H7 (cell line): ENCODE measurements at places on chromosomes 2 and 18. TPM values are rescaled to one million over a fixed set of nuclear protein-coding genes. Genes with fewer than 3 reads are reported as not detected.
A peak's percentile ranks its signal among the peaks of the same experiment; 100 is the strongest.

NOSTRIN gene
- total RNA-seq, result not detected in 2 replicates

ZBTB7C gene
- total RNA-seq, result 0.15 and 0.38 TPM in 2 replicates

DNA sequence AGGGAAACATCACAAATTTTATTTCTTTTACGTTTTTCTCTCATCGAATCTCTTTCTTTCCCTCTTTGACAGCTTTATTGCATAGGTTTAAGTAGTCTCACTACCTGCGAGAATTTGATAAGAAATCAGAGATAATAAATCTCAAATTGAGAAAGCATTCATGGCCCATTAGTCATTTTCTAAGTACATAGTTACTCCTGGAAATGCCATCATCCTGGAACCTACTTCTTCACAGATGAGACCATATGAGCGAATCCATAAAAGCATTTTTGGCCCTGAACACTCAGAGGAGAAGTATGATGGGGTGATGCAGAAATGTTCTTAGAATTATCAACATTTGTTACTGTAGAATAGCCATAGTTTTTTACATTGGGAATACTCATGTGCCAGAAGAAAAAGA is 138.0 kb upstream of the ARHGAP28 start:
- no peak for DNase-seq

DNA sequence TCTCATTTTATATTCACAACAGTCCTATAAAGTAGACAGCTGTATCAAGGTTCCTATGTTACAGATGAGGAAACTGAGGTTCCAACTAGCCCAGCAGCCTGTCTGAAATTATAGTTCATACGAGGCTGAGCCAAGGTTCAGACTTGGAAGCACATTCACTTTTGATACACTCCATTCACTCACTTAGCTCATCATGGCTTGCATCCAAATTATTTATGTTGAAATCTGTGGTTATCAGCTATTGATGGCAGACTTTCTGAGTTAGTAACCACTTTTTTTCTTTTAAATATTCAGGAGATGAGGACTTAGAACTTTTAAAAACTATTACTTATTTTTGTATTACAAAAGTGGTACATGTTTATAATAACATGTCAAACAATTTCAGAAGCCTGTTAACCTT is 188.2 kb downstream of the MTX2 start:
- no peak for DNase-seq

GRCh38 chr2:133109772-133110171 is 439.8 kb upstream of the LYPD1 start:
- DNase-seq, result no peak

GRCh38 chr2:237500681-237501424 is 13.8 kb downstream of the MLPH start:
- DNase-seq, result no peak

DNA sequence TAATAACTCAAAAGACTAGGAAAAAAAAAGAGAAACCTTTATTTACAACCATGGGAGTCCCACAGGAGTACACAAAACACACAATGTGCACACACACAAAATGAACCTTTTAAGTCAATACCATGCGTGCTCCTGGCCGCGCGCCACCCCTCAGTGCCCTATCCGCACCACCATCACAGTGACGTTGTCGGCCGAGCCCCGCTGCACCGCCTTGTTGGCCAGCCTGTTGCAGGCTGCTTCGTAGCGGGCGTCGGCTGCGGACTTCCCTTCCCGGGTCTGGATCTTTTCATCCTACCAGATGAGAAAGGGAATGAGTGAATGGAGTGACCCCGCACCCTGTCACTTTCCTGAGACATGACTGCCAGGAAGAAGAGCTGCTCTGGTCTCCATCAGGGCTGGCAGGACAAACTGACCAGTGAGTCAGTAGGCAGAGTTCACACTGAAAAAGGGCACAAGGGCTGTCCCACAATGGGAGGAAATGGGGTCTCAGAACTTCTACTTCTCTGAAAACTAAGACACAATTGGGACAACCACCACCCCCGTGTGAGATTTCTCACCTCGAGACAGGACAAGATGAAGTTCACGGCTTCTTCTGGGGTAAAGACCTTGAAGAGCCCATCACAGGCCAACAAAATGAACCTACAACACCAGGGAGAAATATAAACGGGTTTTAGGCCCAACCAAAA is 11.8 kb downstream of the ERFE start:
- no peak for DNase-seq

CCDC141 gene
- 0.37 and 1.2 TPM in 2 replicates for total RNA-seq

DNA sequence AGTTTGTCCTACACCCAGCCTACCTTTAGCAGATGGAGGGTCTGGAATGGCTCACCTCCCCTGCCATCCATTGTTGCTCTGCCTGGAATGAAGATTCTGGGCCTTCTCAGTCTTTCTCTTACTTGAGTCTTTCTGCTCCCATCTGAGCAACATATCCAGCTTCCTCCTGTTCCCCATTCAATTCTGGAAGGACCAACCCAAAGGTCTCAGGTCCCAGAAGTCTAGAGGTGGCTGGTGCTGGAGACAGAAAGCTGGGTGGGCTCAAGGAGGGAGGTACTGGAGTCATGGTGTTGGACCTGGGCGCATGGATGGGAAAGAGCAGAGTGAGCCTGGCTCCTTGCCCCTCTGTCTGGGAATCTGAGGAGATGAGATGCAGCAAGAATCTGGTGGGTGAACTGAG is 93.5 kb upstream of the SIX3 start:
- no peak for DNase-seq

DNA sequence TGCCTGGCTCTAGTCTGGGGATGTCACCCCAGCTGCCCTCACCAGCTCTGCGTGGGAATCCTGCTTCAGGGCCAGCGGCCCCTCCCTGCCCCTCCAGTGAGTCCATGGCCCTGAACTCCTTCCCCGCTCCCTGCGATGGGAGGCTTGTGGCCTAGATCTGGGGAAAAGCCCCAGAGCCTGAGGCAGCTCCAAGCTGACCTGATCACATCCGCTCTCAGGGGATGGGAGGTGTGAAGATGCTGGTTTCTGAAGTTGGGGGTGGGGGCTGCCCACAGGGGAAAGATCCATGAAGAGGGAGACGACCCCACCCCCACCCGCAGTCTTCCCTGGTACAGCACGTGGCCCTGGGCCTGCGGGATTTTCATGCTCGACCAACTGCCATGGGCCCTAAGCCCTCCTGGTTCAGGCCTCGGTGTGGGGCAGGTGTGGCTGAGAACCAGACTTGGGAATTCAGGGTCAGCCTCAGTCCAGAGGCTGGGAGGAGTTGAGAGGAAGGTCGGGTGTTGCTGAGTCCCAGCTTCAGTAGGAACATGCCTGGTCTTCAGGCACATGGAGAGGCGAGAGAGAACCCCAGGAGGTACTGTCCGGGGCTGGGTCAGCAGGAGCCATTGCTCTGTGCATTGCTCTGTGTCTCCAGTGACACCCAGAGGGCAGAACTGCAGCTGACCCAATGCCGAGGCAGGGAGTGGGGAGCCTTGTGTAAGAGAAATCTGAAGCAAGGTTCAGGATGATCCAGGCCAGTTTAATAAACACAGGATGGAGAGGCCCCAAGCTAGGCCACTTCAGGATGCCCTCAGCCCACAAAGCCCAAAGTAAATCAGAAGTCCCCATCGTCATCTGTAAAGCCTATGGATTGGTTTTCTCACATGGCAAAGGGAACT is 115.1 kb downstream of the CAPN13 start:
- no peak for DNase-seq

STARD6 gene
- not detected in 2 replicates for total RNA-seq

- peak; percentile 43 for DNase-seq
Measured at GRCh38 chr2:190679813-190680591, 31.1 kb downstream of the NAB1 start.

DNA sequence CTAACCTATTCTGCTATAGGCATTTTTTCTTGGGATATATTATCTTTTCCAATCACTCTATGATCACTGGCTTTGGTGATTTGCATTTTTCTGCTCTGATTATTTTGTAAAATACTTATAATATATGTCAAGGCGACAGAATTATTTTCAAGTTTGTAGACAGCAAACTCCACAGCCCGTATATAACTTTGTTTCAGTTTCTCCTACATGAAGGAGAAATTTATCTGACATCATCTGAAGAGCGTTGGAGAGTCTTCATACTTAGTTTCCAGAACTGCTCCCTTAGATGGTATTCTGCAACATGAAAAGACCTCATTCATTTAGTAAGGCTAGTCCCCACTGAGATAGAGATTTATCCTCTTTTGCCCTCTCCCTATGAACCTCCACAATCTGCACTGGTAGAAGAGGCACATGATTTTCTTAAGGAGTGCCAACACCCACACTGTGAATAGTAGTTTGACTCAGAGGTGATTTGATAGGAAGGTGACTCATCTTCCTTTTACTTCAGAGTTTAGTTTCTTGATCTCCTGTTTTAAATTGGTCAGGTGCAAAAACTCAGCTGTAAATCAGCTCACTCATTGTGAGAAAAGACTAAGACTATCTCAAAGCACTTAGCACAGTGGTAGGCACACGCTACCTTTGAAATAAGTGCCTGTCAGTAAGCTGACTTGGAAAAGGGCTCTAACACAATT is 1848.6 kb upstream of the CELF4 start:
- no peak for DNase-seq

DNA sequence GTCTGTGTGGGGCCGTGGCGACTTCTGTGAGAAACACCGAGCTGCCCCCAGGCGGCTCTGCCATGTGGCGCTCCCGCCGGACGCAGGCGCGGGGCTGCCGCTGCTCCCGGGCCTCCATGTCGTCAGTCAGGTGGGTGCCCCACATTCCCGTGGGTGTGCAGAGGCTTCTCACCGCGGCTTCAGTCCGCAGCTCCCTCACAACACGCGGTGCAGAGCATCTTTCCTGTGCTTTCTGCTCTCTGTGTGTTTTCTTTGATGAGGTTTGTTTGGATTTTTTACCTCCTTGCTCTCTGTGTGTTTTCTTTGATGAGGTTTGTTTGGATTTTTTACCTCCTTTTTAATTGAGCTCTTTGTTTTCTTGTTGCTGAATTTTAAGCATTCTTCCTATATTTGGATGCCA is 13.0 kb downstream of the AQP12A start:
- DNase-seq, result no peak

GRCh38 chr2:54855434-54855833 is 132.0 kb downstream of the EML6 start:
- DNase-seq, result no peak

TRABD2A gene
- total RNA-seq, result 4.2 and 7.6 TPM in 2 replicates

LYPD1 gene
- total RNA-seq, result 5.7 and 7.3 TPM in 2 replicates

DNA sequence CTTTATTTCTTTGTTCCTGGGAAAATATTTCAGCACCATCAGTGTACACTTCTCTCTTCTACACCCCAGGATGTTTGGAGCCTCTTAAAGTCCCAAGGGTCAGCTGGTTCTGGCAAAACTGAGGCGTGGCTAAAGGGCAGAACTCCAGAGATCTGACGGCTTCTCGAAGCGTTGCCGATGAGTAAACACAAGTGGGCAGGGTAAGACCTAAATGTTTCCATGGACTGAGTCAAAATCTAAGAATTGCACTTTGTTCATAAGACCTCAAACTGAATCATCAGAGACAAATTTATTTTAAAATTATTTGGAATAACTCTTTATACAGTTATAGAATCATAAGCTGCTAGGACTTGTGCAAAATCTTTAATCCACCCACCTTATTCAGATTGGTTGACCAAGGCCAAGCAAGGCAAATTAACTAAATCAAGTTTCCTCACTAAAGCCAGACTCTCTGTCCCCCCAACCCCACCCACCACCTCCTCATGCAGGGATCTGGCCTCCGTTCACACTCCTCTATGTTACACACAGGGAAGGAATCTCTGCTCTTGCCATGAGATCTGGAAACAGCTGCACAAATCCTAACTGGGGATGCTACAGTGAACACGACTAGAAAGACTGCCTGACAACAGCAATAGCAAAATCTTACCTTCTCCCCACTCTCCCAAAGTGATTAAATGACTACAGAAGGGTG is 342.6 kb upstream of the KLHL29 start:
- no peak for DNase-seq

DNA sequence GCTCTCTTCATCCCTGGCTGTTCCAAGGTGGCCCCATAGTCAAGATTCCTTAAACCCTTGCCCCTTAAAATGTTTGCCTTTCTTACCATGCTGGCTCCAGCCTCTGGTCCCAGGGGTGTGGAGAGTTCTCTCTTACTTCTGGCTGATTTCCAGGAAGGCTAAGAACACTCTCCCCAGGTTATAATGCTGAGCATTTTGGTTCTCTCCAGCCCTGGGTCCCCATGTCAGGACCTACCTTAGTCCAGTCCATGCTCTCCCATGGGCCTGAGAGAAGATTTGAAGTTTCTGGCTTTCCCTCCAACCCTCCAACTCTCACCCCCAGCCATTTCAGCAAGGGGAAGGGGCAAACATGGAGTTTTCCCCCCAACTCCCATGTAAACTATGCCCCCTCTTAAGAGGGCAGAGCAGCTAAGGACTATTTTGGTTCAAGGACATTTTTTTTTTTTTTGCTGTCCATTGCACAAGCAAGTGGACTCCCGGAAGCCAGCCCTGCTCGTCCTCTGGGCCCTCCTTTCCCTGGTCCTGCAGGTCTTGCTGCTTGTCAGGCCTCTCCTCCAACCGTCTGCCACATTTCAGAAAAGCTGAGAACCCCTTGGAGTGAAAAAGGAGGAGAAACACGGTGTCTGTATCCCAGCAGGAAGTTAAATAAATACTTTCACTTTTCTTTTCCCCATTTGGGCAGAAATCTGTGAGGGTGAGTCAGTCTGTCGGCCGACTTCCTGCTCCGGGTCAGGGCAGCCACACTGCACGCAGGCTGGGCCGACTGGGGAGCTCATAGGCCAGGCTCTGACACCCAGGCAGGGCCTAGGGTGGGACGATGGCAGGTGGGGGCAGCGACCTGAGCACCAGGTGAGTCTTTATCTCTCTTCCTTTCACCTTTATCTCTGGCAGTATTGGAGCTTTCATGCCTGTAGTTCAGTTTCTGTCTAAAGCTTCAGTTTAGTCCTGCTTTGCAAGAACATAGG is at the start of gene SP140L:
Gene SP140L, plus strand, starts transcription at position 741 of the 965 bp plus-strand sequence. Its CDS starts 77 bp downstream, at position 818.
- peak; percentile 41 for DNase-seq

DNA sequence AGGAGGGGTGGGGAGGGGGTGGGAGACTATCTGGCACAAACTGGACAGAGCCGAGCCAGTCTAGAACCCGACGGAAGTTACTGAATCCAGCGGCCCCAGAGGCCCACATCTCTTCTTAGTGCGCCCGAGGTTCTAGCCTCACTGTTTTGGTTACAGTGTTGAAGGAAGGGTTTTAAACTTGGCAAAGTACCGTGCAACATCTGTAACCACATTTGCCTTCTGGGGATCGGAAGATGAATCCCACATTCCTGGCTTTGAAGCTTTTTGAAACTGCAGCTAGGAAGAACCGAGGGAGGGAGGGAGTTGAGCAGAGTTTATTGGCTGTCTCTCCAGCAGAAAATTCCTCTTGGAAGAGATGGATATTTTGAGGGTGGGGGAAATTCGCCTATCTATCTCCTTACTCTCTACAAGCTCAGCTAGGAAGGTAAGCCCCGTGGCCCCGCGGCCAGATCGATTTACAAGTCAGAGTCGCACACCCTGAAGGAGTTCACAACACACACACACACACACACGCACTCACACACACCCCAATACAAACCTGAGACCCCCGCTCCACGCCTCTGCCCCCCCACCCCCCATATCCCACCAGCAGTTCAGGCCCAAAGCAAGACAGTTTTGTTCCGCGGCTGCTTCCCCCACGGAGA is 1.0 kb downstream of the ACVR1 start:
- DNase-seq, result peak; percentile 24

IGFBP5 gene
- 2.9 and 10.2 TPM in 2 replicates for total RNA-seq

- no peak for DNase-seq
Measured at GRCh38 chr2:187865025-187865424, 310.8 kb upstream of the TFPI start.

UGT1A8 gene
- 0.22 TPM in 1 of 2 replicates, not detected in the other for total RNA-seq

- DNase-seq, result peak; percentile 70
Measured at GRCh38 chr18:61333746-61334490, 688 bp downstream of the CDH20 start.

UGT1A6 gene
- total RNA-seq, result not detected in 2 replicates
